NCI-H1694 (cell line): ENCODE measurements at places on chromosomes 5 and 9.

- DNase-seq = no peak
Observed at GRCh38 chr5:33734537-33734936, 157.3 kb downstream of the ADAMTS12 start.

- no peak for DNase-seq
Observed at GRCh38 chr5:57501414-57502201, 19.0 kb upstream of the ACTBL2 start.

- DNase-seq = no peak
Observed at GRCh38 chr5:119105971-119106370, 35.1 kb downstream of the DMXL1 start.

DNA sequence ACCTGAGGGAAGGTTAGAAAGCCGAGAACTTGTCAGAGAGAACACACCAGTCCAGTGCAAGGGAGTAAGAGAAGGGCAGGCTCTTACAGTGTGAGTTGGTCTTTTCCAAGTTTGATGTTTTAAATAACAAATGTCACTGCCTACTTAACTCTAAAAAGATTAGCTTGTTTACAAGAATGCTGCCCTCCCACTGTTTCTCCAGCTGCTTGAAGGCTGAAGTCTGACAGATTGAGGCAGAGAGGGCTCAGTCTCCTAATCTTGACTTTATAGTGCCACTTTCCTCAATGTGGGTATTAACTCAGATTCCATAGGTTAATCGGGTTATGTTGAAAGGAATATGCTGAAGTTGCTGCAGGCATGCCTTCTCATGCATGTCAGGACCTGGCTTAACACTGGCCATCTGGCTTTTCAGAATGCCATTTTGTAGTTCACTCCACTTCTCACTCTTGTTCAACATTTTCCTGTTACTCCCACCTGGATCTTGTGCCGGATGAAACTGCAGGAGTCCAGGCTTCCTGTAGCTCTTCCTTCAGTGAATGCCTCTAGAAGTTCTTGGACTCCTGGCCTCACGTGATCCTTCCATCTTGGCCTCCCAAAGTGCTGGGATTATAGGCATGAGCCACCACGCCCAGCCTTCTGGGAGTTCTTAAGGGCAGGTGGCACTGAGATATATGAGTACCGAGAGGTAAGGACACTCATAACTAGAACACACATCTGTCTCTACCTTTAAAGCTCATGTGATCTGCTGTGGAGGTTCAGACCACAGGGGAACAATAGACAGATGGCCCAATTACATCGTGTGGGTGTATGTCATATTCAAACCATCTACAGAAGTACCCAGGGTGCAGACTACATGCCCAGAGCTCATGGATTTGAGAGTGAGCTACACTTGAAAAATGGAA, 249.7 kb downstream of the ARHGAP26 start:
- peak; percentile 75 for DNase-seq

DNA sequence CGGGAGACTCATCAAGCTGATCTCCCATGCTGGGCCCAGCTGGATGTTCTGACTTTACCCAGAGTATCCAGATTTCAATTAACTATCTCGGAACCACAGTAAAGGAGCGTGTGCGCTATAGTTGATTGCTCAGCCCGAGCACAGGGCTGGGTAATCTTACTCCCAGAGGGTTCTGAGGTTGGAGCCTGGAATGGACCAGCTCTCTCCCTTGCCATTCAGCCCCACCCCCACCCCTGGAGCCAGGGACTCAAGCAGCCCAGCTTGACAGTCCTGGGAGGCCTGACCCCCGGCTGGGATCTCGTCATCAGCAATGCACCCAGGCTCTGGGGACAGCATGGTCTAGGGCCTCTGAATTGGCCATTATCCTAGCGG, 23.7 kb upstream of the PTGES start:
- DNase-seq = no peak

- no peak for DNase-seq
Observed at GRCh38 chr9:30534455-30534854, 1850.0 kb upstream of the ACO1 start.

- DNase-seq = no peak
Observed at GRCh38 chr5:110338341-110339083, 388.0 kb downstream of the TMEM232 start.

DNA sequence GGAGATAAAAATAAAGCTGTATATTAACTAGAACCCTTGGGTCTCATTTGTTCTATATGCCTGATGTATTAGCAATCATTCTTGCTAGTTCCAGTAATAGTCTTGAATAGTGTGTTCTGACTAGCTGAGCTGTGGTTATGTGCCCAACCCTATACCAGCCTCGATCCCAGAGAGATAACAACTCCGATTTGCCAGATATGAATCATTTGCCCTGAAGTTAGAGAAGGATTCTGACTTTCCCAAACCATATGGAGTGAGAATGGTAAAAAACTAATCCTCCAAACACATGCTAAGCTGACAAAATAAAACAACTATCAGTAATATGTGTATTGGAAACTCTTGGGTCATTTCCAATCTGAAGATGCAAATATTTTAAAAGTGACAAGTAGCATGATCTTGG, 64.8 kb downstream of the ALDH1A1 start:
- no peak for DNase-seq

GRCh38 chr5:124745928-124746915, at the start of gene ZNF608:
TSS of gene ZNF608 (minus strand) at chr5:124746639. CDS start at chr5:124744989, 1,650 bp downstream.
- DNase-seq = peak; percentile 61

- no peak for DNase-seq
Observed at GRCh38 chr5:159139802-159140201, 40.1 kb upstream of the EBF1 start.
